Nasal cavity respiratory epithelium epithelial cell of viscerocranial mucosa (primary cell): ENCODE measurements at places on chromosomes 2 and 18. TPM values are rescaled to one million over a fixed set of nuclear protein-coding genes. Genes with fewer than 3 reads are reported as not detected.

Gene IL18R1
- total RNA-seq = 5.5 and 9.5 TPM in 2 replicates

Gene APOB
- total RNA-seq = under 0.01 TPM in 2 replicates

Gene GALNT3
- 92.9 and 105 TPM in 2 replicates for total RNA-seq

Gene GYPC
- total RNA-seq = under 0.01 and 2.8 TPM in 2 replicates

Gene CNDP1
- not detected in 2 replicates for total RNA-seq

Gene C2orf66
- under 0.01 and 0.93 TPM in 2 replicates for total RNA-seq

Gene PLEKHH2
- total RNA-seq = 0.43 and 1.4 TPM in 2 replicates

Gene SPP2
- not detected in 2 replicates for total RNA-seq

Gene C2orf69
- 15.1 and 18.5 TPM in 2 replicates for total RNA-seq

Gene IL1A
- 387 and 393 TPM in 2 replicates for total RNA-seq

Gene AQP12A
- not detected in 2 replicates for total RNA-seq

Gene EVX2
- total RNA-seq = not detected in 2 replicates

Gene BIN1
- total RNA-seq = 9.6 and 20.8 TPM in 2 replicates

Gene CYP26B1
- total RNA-seq = 1.0 and 2.8 TPM in 2 replicates

Gene CTDSP1
- 27.7 and 43.6 TPM in 2 replicates for total RNA-seq

Gene DSC2
- 119 and 226 TPM in 2 replicates for total RNA-seq

Gene CD302
- total RNA-seq = under 0.01 and 0.50 TPM in 2 replicates

Gene CELF4
- total RNA-seq = 0.07 TPM in 1 of 2 replicates, not detected in the other

Gene LIMS2
- total RNA-seq = 0.21 TPM in 1 of 2 replicates, not detected in the other

Gene FRZB
- total RNA-seq = under 0.01 TPM in 2 replicates
